Fibroblast of the conjunctiva (primary cell): ENCODE measurements at places on chromosomes 16 and 17.

- no peak for DNase-seq
These were observed 86.8 kb upstream of the HSBP1 start for GRCh38 chr16:83720981-83721380.

- DNase-seq = no peak
These were observed 121.1 kb downstream of the SOCS1 start for GRCh38 chr16:11134722-11135463.

- no peak for DNase-seq
These were observed 22.4 kb upstream of the HERPUD1 start for GRCh38 chr16:56909527-56909979.

- no peak for DNase-seq
These were observed 109.1 kb downstream of the GAS7 start for GRCh38 chr17:10089196-10089804.

GRCh38 chr17:81890447-81891302, 711 bp downstream of the ALYREF start:
- no peak for DNase-seq
